LNCaP clone FGC (cell line): ENCODE measurements at places on chromosomes 3 and 15.

- DNase-seq = no peak
Measured at GRCh38 chr3:39166134-39166710, 12.8 kb upstream of the CSRNP1 start.

GRCh38 chr3:16456784-16457415 is 56.6 kb downstream of the RFTN1 start:
- DNase-seq = peak; percentile 89

GRCh38 chr3:197753263-197753662 is 3.6 kb downstream of the FYTTD1 start:
- no peak for DNase-seq

- DNase-seq = no peak
Measured at GRCh38 chr3:195249057-195249770, 21.7 kb downstream of the XXYLT1 start.

- DNase-seq = no peak
Measured at GRCh38 chr3:20043396-20043795, 3.1 kb downstream of the KAT2B start.

DNA sequence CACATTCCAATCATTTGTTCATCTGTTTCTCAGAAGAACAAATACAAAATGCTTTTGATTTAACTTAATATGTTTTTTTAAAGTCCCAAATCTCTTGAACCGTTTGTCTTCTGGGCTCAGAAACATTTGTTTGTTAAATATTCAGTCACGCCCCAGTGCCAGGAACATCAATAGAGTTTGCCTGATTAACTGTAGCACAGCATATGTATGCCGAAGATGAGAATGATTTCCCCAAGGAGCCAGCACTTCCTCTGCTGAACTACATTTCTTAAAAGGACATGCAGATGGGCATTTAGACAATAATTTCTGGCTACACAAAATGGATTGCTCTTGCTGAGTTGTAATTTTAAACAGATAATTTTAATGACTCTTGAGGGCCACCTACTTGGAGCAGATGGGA is 191.6 kb upstream of the FAM3D start:
- no peak for DNase-seq

DNA sequence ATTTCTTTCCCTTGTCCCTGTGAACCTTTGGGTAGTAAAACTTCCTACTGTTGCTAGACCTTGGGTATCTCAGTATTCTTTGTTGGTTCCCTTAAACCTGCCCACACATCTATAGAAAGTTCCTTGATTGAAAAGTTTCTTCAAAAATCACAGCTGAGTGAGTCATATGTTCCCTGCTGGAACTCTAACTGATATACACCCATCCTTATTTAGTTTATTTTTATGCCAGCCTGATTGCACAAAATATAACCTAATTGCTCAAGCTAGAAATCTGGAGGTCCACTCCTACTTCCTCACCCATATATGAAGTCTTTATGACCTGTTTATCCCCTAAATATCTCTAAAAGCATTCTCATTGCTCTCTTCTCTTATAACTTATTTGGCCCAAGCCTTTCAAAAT is 13.7 kb upstream of the GJD2 start:
- no peak for DNase-seq

DNA sequence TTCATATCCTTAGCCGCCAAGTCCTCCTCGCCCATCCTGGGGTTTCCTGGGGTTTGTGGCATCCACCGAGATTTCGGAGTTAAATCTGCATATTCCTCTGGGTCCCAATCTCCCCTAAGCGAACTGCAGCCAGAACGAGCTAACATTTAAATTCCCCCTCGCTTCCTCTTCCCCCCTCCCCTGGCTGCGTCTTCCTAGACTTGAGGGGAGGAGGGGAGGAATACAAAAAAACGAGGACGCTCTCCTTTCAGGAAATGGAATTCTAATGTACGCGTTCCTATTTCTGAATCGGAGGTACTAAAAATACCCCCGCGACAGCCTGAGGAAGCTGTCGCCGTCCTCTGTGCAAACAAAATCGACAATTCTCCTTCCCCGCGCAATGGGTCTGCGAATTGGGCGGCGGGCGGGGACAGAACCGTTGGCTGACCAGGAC is 5.6 kb downstream of the FEZF2 start:
- no peak for DNase-seq

DNA sequence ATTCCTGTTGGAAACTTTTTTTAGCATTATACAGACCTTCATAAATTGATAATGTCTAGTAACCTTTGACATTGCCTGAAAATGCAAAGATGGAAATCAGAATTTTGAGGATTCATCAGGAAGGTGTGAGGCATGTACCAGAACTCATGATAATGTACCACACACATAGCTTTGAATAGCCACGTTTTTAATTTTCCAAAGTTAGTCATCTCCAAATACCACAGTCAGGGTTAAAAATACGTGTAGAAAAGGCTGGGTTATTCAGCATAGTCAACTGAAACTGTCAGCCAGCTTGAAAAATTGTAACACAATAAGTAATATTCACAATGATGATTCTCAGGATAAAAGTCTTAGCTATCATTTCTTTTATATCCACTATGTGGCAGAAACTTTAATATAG is 102.0 kb upstream of the THRB start:
- DNase-seq = no peak

DNA sequence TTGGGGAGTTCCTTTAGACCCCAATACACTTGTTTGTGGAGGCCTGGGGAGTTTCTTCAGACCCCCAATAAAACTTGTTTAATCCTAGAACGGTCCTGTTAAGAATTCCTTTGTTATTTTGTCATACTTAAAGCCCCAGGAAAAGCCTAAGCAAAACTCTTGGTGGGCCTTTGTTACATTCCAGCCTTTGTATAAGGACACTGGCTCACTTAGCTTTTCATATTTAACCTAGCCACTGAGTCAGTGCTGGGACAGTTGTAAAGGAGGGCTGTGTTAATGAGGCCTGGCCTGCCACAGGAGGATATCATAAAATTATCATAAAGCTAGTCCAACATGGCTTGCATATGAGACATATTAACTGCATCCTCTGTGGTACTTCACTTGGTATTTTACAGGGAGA is 760.1 kb downstream of the ZNF385D start:
- DNase-seq = no peak
